H4 (cell line): ENCODE measurements at places on chromosomes 4 and X. TPM values are rescaled to one million over a fixed set of nuclear protein-coding genes. Genes with fewer than 3 reads are reported as not detected.

The SAGE1 gene
- total RNA-seq = not detected in 2 replicates

The COQ2 gene
- 23.9 and 39.4 TPM in 2 replicates for total RNA-seq

The RXFP1 gene
- not detected in 2 replicates for total RNA-seq

The CT45A2 gene
- total RNA-seq = not detected in 2 replicates

The SH2D1A gene
- not detected in 2 replicates for total RNA-seq

The HMX1 gene
- total RNA-seq = 5.1 and 7.3 TPM in 2 replicates

The SOWAHB gene
- 0.04 TPM in 1 of 2 replicates, not detected in the other for total RNA-seq

The CWH43 gene
- not detected in 2 replicates for total RNA-seq

The CCDC149 gene
- total RNA-seq = 3.3 and 5.7 TPM in 2 replicates

The UNC5C gene
- total RNA-seq = 9.1 and 11.3 TPM in 2 replicates

The SCLT1 gene
- total RNA-seq = 20.1 and 20.8 TPM in 2 replicates

The KIF4A gene
- 37.5 TPM in 2 replicates for total RNA-seq

The PAGE5 gene
- 37.9 and 40.5 TPM in 2 replicates for total RNA-seq

The F8 gene
- total RNA-seq = 2.5 and 2.8 TPM in 2 replicates

GRCh38 chr4:116438981-116439729, 646.2 kb downstream of the TRAM1L1 start:
- no peak for DNase-seq

GRCh38 chr4:139904406-139904805, 238.8 kb downstream of the MGST2 start:
- DNase-seq = no peak

DNA sequence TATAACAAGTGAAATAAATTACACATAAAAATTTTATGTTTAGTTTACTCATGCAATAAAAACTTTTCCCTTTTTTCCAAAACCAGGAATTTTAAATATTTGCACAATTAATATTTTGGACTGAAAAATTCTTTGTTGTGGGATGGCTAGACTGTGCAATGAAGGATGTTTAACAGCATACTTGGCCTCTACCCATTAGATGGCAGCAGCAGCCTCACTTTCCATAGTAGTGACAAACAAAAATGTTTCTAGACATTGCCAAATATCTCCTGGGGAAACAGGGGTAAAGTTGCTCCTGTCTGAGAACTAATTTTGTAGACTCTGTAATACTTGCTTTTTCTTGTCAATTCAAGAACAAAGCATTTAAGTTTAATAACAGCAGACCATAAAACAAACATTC, 49.8 kb downstream of the SCLT1 start:
- DNase-seq = no peak

- no peak for DNase-seq
Measured at GRCh38 chrX:111006116-111006515, 89.9 kb upstream of the PAK3 start.

DNA sequence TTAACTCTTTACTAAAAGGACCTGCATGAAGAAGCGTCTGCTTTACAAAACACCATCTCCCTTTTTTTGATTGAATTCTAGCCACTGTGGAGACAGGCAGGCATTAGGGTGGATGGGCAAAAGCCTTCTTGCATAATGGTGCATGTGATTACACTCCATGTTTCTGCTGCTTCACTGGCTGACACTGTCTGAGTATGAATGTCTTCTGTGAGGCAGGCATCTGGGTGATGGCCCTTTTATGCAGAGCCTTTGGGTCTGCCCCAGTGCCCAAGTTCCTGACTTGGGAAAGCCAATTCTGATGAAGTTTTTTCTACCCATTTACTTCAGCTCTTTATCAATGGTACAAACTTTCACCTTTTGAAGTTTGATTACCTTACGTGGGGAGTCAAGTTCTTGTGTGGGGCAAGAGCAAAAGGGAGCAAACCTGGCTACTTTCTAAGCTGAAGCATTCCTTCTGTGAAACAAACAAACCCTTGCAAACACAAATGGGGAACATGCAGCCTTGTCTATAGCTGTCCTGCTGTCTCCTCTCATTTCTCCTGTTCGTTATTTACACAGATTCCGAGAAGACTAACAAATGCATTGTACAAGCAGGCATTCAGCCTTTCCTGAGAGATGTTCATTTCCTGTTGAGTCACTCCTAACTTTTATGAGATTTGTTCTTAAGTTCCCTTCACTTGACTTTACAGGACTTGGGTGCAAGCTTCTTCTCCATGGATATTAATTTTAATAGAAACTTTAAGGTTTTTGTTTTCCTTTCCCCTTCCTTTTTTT, 301.9 kb downstream of the TLL1 start:
- DNase-seq = peak; percentile 43

DNA sequence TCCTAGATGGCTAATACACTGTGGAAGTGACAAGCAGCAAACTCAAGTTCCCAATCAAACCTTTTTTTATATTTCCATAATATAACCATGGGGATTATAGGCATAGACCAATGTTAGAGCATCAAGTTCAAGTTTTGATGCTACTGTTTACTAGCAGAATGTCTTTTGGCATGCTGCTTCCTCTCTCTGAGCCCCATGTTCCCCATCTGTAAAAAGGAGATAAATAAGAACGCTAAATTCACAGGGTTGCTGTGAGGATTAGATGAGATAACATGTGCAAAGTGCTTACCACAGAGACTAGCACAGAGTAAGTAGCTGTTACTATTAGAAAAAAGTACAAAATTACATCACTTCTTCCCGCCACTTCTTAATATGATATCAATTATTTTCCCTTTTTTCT, 18.0 kb downstream of the MBNL3 start:
- no peak for DNase-seq

- peak; percentile 7 for DNase-seq
Measured at GRCh38 chrX:38232079-38232686, 11.5 kb upstream of the SRPX start.

- no peak for DNase-seq
Measured at GRCh38 chr4:140641105-140641555, 72.4 kb upstream of the UCP1 start.

DNA sequence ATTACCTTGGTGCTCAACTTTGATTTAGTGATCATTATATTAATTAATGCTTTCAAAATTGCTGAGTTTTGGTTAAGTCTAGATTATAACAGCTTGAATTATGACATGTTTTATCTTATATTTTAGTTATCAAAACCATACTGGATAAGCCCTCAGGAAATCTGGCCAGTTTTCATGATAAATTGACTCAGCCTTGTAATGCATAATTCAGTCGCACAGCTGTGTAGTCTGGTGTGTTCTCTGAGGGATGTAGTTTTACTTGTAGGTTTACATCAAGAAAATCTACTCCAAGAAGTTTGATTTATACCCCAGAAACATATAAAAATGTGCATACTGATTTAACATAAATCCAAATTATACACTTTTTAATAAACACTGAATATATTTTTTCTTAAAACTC, 477.5 kb downstream of the SPRY1 start:
- no peak for DNase-seq

DNA sequence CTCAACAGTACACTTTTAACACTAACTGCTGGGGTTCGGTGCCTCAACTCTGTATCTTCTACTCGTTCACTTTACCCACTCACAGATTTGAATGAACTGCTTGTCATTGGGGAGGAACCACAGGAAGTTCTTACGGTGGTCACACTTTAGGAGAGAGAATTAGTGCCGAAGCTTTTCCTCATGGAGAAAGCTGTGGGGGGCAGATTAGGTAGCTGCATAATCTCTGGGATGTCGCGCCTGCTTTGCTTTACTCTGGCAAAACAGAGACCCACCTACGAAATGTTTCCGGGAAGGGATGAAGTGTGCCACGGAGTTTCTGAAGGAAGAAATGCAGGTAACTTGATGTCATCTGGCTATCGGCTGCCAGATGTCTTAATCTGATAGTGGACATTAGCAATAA, 949.7 kb upstream of the TENM3 start:
- no peak for DNase-seq

GRCh38 chrX:31440546-31440945, 368.7 kb upstream of the FTHL17 start:
- DNase-seq = no peak

GRCh38 chrX:9855561-9856283, 69.5 kb downstream of the SHROOM2 start:
- DNase-seq = peak; percentile 14
